Liver (tissue), 10 donors: ENCODE measurements at places on chromosomes 5 and 9. TPM values are rescaled to one million over a fixed set of nuclear protein-coding genes. Genes with fewer than 3 reads are reported as not detected.

GRCh38 chr9:13755551-13755950 lies 476.1 kb upstream of the MPDZ start:
- no peak for DNase-seq

DNA sequence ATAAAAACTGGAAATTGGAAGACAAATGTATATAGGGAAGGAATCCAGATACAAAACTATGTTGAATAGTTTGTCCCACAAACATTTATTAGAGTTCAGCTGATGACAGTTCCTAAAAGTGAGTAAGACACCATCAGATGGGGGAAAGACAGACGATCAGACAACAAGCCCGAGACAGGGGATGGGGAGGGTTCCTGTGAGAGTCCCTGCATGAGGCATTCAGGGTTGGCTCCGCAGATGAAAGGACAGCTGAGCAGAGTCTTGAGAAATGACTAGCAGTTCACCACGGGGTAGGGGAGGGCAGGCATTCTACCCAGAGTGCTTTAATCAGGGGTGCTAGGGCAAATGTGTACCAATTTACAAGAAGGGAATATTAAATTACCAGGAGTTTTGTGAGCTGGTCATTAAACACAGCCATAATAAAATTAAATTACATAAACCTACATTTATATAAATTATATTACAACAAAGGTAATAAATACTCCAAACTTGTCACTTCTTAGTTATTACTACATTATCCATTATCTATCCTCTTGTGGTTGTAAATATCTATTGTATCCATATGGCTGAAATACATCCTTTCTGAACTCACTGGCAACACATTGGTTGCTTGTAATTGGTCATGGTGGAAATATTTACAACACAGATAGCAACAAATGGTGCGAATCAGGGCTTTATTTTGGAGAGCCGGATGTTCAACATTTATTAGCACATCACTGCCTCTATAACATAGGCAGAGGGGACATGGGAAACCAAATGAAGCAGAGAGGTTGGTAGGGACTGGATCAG lies 27.8 kb downstream of the TNFSF15 start:
- no peak for DNase-seq

DNA sequence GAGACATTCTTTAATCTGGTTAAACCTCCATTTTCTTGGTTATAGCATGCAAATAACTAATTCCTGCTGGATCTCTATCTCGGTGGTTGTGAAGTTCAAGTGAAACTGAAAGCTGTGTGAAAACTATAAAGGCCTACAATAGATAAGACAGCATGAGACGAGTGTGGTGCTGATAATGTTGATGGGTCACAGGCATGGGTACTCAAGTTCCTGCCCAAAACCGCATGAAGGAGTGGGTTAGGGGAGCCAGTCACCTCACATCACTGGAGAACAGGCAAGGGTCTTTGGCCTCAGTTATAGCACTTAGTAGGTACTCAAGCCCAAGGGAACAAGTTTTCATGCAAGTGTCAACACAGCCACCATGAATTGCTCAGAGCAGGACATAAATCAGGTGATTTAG lies 16.7 kb downstream of the HMHB1 start:
- DNase-seq, result no peak

- no peak for DNase-seq
Measured at GRCh38 chr5:149807176-149807575, 77.1 kb downstream of the PPARGC1B start.

The GPX8 gene
- total RNA-seq, result 1.0 TPM

- no peak for DNase-seq
Measured at GRCh38 chr5:180414176-180414575, 61.0 kb upstream of the GFPT2 start.
